ENCODE measurements at places on chromosomes 5 and 9.

DNA sequence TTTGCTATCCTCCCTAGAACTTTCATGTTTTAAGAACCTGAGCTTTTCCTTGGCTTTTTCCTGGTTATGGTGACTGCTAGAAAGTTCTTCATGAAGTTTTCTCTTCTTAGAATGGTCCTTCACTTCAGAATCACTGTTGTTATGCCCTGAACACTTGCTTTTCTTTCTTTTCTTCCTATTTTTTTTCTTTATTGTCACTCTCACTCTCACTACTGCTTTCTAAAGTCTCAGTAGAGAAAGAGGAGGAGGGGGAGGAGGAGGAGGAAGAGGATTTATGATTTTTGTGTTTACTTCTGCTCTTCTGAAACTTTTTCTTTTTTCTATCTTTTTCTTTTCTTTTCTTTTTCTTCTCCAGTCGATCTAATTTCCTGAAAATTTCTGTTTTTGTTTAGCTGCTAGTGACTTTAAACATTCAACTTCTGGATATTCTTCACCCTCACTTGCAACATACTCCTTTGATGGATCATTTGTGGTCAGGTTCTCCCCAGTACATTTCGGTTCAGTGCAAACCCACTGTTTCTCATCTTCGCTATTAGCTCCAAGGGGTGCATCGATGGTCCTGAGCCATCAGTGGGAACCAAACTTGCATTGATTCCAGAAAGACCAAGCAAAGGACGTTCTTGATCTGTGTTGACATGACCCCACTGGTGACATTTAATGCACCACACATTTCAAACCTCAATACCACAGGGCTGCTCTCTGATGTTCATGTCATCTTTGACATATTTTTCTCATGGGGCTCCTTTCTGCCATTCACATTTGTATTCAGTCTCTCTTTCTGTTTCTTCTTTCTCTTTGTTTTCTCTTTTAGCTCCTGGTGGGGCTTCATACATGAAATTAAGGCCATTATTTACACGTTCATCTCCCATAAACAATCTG is 81.6 kb upstream of the HAND1 start:
- no peak for DNase-seq

- DNase-seq: no peak
These were observed 411.5 kb downstream of the GADD45G start for GRCh38 chr9:90016272-90016671.

GRCh38 chr5:140317859-140318258 is 15.0 kb upstream of the PFDN1 start:
- DNase-seq: no peak

- DNase-seq: no peak
These were observed 222.6 kb upstream of the PIK3R1 start for GRCh38 chr5:67992923-67993322.

DNA sequence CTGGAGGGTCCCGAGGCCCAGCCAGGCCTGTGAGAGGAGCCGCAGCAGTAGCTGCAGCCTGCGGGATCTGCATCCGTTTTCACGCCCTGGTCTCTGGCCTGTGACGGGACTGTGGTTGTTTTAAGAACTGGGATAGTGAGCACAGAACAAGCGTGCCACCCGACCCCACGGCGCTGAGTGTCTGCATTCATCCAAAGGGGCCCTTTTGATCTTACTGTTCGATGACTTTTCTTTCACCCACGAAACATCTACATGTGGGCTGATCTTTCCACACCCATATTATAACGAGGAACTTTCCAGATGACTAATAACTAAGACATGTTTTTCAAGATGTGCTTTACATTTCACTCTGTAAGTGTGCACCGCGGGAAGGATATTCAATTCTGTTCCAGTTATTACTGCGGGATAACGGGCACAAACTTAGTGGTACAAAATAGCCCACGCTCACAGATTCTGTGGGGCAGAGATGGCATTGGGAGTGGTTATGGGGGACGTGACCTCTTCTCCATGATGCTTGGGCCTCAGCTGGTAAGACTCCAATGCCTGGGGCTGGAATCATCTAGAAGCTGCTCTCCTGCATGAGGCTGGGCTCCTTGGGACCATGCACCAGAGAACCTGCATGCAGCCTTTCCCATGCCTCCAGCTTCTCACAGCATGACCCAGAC is 165.0 kb downstream of the SYK start:
- DNase-seq: no peak

DNA sequence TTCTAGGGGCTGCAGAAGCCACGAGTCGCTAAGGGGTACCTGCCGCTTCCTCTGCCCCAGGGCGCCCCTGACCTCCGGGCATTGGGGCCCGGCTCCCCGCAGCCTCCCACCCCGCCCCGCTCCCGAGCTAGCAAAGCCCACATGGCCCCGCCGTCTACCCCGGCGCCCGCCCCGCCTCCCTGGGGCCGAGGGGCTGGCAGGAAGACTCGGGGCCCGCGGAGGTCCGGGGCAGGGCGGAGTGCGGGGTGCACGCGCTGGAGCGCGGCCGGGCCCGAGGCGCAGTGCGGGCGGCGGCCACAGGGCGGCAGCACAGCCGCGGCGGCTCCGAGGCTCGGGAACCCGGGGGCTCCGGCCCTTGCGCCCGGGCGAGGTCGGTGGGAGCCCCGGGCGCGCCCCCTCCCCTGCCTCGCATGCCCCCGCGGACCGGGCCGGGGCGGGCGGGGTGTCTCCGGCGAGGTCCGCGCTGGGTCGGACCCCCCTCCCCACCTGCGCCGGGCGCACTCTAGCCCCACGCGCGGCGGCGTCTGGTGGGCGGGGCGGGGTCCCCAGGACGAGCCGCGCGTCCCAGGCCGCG is 6.7 kb downstream of the NRARP start:
- DNase-seq: peak; percentile 51

GRCh38 chr5:169439362-169439761 is 138.4 kb upstream of the SLIT3 start:
- no peak for DNase-seq

GRCh38 chr9:125239631-125240597 is 1.2 kb downstream of the HSPA5 start:
- peak; percentile 33 for DNase-seq

DNA sequence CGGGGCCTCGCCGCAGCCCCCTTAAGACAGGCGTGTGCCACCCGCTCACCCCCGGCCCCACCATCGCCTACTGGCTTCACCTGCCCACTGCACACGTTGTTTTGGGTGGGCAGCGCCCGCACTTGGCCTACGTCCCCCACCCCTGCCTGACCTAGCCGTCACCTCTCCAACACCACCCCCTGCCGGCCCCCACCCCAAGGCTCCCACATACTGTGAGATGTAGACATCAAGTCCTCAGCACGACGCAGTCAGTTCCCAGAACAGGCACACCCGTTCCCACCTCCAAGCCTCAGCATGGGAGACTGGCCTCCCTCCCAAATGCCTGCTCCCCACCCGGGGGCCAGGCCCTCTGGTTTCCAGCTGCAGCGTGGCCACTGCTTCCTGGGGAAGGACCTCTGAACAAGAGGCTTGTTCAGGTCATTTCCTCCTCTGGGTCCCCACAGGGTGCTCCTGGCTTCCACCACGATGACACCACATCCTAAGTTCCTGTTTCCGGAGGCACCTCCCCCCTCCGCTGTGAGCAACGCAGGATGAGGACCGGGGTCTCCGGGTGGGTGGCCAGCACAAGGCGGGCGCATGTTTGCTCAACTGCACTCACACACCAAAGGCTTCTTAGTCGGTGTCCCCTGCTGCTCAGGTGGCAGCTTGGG is 11.3 kb downstream of the DBN1 start:
- DNase-seq: no peak

- no peak for DNase-seq
These were observed 262.5 kb upstream of the IRX1 start for GRCh38 chr5:3333105-3333504.

DNA sequence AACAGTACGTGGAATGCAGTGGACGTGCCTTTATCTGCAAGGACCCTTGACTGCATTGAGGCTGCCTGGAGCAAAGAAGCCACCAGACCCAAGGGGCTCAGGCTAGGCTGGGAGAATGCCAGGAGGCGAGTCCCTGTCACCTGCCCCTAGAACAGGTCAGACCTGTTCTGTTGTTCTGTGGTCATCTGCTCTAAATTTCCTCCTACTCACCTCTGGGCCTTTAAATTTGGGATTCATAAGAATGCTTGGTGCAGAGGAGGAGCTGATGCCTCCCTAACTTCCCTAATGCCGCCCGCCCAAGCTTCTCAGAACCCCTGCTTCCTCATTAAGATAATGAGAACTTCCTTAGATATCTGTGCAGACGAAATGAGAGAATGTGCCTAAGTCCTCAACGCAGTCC is 32.0 kb downstream of the DAPK1 start:
- no peak for DNase-seq

- no peak for DNase-seq
These were observed 83.4 kb downstream of the ACTL7B start for GRCh38 chr9:108772301-108772894.

GRCh38 chr5:53362521-53362941 is 117.9 kb upstream of the FST start:
- DNase-seq: no peak

DNA sequence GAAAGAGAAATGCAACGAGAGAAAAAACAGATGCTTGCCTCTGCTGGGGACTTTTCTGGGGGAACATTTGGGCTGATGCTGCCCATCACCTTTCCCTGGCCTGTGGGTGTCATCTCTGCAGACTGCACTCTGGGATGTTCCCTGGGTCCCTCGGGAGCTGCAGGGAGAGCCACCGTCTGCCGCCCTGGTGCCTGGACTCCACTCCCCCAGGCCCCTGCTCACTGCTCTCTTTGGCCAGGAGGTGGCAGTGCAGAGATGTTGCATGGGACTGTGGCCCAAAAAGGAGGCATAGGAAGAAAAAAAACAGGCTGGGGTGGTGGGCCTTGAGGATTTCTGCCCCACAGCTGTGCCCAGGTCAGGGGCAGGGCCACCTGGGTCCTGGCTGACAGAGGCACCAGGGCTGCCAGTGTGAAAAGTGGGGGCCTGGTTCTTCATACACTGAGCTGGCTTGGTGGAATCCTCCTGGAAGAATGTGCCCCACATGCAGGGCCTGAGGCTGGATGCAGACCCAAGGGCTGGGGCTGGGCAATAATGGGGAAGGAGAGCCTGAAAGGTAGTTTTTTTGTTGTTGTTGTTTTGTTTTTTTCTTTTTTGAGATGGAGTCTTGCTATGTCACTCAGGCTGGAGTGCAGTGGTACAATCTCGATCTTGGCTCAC is 353.6 kb downstream of the SLIT3 start:
- peak; percentile 68 for DNase-seq

GRCh38 chr9:110261632-110262031 is 5.3 kb upstream of the TXN start:
- no peak for DNase-seq

DNA sequence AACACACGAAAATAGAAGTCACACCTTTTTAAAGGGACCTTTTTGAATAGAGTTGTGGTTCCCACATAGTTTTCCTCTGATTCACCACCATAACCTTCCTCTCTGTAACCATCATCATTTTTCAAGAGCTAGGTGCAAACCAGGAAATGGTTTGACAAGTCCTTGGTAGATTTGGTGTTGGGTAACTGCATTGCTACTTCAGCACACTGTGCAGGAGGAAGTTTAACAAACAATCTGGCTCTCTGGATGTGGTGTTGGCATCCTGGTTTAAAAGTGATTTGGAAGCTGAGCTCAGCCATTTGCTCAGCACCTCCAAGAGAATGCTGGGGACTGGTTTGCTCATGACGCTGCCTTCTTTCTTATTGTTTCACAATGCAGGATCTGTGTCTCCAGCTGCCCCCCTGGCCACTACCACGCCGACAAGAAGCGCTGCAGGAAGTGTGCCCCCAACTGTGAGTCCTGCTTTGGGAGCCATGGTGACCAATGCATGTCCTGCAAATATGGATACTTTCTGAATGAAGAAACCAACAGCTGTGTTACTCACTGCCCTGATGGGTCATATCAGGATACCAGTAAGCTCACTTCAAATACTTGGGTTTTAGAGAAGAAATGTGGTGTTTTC is 213.1 kb downstream of the RFK start:
- DNase-seq: no peak

DNA sequence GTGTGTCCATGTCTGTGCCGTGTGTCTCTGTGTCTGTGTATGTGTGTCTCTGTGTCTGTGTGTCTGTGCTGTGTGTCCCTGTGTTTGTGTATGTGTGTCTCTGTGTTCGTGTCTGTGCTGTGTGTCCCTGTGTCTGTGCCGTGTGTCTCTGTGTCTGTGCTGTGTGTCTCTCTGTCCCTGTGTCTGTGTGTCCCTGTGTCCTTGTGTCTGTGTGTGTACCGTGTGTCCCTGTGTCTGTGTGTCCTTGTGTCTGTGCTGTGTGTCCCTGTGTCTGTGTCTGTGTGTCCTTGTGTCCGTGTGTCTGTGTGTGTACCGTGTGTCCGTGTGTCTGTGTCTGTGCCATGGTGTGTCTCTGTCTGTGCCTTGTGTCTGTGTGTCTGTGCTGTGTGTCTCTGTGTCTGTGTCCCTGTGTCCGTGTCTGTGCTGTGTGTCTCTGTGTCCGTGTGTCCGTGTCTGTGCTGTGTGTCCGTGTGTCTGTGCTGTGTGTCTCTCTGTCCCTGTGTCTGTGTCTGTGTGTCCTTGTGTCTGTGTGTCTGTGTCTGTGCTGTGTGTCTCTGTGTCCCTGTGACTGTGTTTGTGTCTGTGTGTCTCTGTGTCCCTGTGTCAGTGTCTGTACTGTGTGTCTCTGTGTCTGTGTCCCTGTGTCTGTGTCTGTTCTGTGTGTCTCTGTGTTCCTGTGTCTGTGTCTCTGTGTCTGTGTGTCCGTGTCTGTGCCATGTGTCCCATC is 23.2 kb downstream of the CACNA1B start:
- no peak for DNase-seq

- DNase-seq: no peak
These were observed 93.4 kb downstream of the LMX1B start for GRCh38 chr9:126707083-126707482.

DNA sequence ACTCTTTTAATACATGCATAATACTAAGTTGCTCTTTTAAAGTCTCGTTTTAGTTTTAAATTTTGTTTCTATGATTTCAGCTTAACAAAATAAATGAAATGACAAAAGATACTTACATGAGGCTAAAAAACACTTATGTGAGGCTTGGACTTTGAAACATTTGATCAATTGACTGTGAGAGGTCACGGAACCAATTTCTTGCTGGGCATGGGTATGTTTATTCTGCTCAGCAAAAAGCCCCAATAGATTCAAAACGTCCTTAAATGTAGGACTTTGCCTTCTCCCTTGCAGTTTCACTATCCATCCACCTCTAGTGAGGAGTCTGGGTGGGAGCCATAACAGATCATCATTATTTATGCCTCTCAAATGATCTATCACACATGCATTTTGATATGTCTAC is 191.9 kb downstream of the ZSWIM6 start:
- DNase-seq: no peak

GRCh38 chr9:101567725-101568350 is 26.9 kb downstream of the PPP3R2 start:
- no peak for DNase-seq

DNA sequence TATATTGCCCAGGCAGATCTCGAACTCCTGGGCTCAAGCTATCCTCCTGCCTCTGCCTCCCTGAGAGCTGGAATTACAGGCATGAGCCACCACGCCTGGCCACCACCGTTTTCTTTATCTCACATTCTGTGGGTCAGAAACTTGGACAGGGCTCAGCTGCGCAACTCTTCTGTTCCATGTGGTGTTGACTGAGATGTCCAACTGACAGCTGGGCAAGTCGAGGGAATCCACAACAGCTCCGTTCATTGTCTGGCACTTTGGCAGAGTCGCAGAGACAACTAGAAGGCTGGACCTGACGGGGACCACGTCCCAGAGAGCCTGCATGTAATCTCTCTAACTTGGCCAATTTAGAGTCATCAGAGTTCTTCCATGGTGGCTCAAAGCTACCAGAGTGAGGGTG is 36.2 kb upstream of the AOPEP start:
- no peak for DNase-seq

GRCh38 chr5:173472164-173472563 is 143.9 kb upstream of the STC2 start:
- no peak for DNase-seq
